NCI-H1417 treated with DMSO at 0.1 percent for 48 hours (cell line): ENCODE measurements at places on chromosomes 7 and 10.

GRCh38 chr7:90777465-90777864 is 181.3 kb downstream of the CDK14 start:
- DNase-seq = no peak

GRCh38 chr10:5960070-5960972 is 17.0 kb downstream of the IL15RA start:
- DNase-seq = no peak

DNA sequence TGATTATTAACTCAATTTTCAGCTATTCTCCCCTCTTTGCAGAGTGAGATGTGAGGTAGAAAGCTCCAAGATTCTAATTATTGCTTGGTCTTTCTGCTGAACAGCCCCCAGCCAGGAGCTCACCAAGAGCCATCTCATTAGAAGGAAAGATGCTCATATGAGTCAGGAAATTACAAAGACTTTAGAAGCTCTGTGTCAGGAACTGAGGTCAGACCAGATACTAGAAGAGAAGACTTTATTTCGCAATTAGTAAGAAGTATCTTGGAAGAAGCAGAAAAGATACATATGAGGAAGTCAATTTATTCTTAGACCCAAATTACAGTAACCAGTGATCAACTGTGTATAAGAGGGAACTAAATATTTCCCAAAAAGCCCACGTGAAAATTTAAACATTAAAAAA is 626.9 kb downstream of the ZWINT start:
- no peak for DNase-seq

- DNase-seq = no peak
These were observed 563.0 kb downstream of the PARD3 start for GRCh38 chr10:34252111-34252510.
